ENCODE measurements at places on chromosomes 3 and 15.
A peak's percentile ranks its signal among the peaks of the same experiment; 100 is the strongest.

- no peak for DNase-seq
Observed at GRCh38 chr3:57959423-57960173, 48.6 kb upstream of the FLNB start.

GRCh38 chr15:89533861-89534544 is 37.6 kb upstream of the RHCG start:
- DNase-seq = no peak

DNA sequence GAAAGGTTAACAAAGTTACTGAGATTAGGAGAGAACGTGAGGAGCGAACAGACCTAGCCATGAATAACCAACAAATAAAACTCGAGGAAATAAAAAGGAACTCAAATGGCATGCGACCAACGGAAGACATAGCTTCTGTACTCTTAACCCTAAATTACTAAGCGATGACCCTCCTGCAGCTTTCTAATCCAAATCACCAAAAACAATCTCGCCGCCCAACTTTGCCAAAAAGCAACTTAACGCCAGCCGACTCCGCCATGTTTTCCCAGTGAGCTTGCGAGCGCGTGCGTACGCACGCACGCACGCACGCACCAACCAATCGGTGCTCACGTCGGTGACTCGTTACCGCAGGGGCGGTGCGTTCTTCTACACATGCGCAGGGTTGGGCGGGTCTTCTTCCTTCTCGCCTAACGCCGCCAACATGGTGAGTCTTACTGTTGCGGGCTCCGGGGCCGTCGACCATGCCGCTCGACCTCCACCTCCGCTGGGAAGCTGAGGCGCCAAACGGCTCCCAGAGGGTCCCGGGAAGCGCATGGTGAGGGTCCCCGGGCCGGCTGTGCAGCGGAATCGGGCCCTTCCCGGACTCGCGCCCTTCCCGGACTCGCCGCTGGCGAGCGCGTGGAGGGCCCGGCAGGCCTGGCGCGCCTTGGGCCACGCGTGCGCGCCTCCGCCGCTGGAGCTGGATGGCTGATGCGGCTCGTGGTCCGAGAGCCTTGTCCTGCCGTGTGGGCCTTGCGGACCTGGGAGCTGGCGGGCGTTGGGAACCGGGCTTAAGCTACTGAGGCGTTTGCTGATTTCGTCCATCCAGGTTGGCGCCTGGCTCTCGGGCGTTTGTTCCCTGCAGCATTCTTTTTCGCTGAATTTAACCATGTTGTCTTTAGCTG is at the start of gene RPL14:
Gene RPL14 (plus strand): TSS at position 400 of the 884 bp plus-strand sequence. CDS start 133 bp downstream, at position 533.
- peak; percentile 95 for DNase-seq

DNA sequence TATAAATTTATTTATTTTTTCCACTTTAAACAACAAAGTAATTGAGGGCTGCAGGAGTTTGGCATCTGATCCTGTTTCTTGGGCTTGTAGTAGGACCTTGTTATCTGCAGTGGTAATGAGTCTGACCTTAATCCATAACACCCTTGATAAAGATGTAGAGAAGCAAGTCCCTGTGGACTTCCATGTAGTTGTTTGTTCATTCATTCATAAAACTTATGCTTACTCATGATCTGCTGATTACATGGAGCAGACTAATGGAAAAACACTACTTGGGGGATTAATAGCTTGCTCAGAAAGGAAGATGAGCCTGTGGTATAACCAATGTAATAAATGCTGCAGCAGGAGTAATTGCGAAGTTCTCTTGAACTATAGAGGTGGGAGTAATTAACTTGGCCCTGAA is 271.5 kb upstream of the TBL1XR1 start:
- DNase-seq = no peak

- no peak for DNase-seq
Observed at GRCh38 chr15:68375716-68376220, 56.2 kb downstream of the ITGA11 start.

- DNase-seq = no peak
Observed at GRCh38 chr3:195102609-195103467, 168.1 kb downstream of the XXYLT1 start.

GRCh38 chr3:67415511-67415910 is 238.9 kb downstream of the SUCLG2 start:
- no peak for DNase-seq

DNA sequence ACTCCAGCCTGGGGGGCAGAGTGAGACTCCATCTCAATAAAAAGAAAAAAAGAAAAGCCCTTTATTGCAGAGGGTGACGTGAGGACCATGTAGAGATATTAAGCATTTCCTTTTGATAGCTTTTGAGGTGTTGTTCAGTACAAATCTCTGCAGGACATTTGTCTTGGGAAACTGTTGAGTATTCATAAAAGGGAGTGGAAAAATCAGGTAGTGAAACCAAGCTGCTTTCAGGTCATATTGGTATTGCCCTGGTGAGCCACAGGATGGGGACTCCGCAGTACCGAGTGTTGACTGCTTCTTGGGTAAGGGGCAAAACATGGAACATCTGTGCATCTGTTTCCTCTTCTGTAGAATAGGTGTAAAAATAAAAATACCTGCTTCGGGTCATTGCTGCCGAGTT is 9.9 kb downstream of the ITPR1 start:
- no peak for DNase-seq

DNA sequence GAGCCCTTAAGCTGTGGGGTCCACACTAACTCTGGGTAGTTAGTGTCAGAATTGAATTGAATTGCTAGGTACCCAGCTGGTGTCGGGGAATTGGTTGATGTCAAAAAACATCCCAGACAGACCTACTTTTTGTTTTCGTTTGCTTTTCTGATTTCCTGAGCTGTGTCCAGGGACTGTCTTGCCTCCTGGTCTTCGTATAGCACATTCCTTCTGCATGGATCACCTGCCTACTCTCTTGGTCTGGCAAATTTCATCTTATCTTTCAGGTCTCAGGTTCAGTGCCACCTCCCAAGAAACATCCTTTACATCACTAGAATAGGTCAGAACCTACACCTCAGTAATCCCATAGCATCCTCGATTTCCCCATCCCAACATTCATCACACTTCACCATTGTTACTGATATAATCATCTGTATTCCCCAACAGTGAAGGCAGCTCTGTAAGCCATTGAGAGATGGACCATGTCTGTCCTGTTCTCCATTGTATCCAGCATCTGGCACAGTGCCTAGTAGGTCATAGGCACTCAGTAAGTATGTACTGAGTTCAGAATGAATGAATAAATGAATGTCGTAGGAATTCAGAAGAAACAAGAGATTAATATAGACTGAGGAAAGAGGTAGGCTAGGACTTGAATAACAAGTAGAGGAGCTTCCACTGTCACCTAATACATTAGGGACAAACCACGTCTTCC is 81.2 kb downstream of the ANP32A start:
- no peak for DNase-seq

DNA sequence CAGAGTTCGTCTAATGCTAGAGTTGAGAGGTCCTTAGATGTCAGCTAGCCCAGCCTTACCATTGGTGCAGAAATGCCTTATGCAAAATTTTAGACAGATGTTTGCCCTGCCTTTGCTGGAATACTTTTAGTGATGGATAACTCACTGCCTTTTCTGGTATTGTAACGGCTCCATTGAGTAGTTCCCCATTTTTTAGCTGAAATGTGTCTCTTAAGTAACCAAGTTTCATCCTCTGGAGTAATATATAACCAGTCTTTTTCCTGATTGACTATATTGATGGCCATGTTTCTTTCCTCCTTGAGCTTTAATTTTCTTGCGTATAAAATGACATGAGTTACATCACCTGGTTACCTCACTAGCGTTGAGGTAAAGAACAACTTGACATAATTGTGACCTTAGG is 45.0 kb downstream of the SNRK start:
- DNase-seq = no peak

- DNase-seq = no peak
Observed at GRCh38 chr15:101369676-101370075, 74.6 kb upstream of the SNRPA1 start.

DNA sequence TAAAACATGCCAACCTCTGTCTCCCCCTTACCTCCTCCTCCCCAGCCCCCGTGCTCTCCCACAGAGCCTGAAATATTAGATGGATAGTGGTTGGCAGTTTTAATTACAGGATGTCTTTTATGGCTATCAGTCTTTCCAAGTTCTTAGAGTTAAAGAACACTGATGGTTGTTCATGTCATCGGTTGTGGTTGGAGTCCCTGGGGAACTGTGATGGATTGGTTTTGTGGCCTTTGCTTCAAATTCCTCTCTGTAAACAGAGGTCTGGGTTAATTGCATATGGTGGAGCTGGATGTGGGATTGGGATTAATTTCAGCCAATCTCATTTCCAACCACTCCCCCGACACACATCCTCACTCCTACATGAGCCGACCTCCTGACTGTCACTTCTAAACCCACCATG is 164.5 kb upstream of the PROK2 start:
- DNase-seq = no peak

DNA sequence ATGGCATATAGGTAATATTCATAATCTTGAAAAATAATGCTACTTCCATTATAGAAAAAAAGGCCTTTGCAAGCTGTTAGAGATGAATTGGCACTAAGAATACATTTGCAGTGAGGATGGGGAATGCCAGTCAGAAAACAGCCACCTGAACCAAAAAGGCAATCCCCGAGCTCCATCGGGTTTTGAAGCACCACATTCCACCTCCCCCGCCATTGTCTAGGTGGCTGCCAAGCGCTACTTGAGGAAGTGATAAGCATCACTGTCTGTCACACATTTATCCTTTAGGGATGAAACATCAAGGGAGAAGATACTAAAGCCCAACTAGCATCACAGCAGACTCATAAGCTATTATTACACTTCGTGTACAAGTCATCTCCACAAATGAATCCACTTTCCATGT is 112.8 kb downstream of the OSBPL10 start:
- no peak for DNase-seq

GRCh38 chr3:11717301-11717700 is 73.6 kb upstream of the VGLL4 start:
- no peak for DNase-seq

GRCh38 chr3:177119829-177120228 is 77.5 kb downstream of the TBL1XR1 start:
- DNase-seq = no peak

- DNase-seq = no peak
Observed at GRCh38 chr3:104885214-104885814, 481.4 kb upstream of the ALCAM start.

DNA sequence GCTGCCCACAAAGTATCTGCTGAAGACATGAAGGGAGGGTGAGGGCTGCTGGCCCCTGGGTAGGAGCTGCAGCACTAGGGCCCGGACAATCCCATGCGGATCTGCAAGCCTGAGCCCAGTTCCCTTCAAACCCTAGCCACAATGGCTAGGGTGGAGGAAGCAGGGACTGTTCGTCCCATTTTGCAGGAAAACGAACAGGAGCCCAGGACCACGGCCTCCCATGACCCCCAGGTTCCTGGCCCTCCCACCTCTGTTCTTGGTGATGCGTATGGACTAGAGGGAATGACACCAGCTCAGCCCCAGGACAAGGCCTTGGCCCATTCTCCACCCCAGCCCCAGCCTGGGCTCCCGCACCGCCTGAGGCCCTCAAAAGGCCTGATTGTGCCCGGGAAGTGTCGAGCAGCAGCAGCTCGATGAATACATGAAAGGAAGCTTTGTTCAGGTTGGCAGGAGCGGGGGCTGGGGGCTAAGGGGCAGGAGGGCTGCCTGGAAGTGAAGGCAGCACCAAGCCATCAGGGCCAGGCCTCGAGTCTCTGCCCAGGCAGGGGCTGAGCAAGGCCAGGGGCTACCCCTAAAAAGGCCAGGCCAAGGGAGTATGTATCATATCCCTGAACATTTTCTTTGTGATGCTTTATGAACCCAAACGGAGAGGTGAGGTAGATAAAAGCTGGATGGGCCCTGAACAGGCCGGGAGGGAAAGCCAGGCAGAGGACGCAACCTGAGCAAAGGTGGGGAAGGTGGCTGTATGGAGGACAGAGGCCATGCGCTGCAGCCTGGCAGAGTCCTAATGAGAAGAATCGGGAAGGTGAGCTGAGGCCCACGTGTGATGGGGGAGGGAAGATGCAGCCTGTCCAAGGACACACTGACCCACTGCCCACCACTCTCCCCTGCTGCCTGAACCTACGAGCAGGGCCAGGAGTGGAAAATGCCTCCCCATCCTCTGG is 12.2 kb downstream of the SEMA7A start:
- DNase-seq = no peak

GRCh38 chr3:37943631-37944314 is 46.8 kb upstream of the VILL start:
- no peak for DNase-seq

DNA sequence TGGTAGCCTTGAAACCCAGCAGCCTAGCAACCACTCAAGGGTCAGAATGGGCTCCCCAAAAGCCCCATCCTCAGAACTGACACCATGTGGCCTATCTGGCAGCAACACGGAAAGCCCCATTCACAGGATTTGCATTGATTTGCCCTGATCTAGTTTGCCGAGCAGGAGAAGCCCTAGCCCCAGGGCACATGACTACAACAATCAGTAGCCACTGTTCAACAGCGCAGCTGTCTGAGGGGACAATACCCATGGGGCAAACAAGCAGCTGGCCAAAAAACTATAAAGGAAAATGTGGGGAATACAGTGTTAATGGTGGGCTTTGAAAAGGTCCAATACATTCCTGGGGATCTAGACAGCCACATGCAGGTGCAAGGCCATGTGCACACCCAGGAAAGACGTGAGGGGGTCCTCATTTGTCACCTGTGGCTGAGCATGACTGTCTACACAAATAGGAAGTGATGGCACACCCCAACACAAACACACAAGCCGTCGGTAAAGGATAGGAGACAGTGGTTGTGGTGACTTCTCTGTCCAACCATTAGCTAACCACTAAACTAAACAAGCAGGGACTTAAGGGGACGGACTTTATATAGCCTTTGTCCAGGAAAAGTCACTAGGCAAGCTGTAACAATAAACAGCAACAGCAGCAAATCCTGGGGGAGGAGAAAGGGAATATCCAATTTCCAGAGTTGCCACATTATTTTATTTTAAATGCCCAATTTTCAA is 113.7 kb downstream of the LRIG1 start:
- no peak for DNase-seq

- no peak for DNase-seq
Observed at GRCh38 chr15:60096157-60096556, 92.0 kb downstream of the FOXB1 start.

- DNase-seq = no peak
Observed at GRCh38 chr3:164186095-164186494, 892.2 kb downstream of the SI start.

DNA sequence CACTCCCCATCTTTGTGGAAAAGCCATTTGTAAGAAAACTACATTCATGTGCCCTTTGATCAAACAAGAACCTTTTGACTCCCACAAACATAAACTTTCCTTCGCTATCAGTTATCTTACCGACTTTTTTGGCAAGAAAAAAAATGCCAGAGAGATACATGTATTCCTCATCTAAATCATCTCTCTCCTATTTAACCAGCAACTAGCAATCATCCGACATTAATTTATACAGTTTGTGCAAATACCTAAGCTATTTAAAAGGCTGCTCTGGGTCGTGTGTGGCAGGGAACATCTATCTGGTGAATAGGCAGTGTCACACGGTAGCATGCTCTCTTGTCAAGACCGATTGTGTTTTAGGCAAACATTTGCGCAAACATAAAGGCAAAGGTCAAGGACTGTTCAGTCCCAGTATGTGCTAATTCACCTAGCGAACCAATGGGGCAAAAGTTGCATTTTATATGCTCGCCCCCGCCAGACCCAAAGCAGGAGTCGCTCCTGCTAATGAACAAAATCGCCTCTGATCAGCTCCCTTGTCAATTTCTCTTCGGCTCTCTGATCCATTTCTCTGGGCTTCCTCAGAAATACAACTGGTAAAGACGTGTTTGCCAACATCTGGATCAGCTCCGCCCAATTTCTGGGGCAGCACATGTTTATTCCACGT is 37.7 kb downstream of the ZIC4 start:
- DNase-seq = no peak

- DNase-seq = peak; percentile 20
Observed at GRCh38 chr3:136787349-136787748, 31.6 kb upstream of the SLC35G2 start.
